ENCODE measurements at places on chromosomes 7 and 10.
A peak's percentile ranks its signal among the peaks of the same experiment; 100 is the strongest.

DNA sequence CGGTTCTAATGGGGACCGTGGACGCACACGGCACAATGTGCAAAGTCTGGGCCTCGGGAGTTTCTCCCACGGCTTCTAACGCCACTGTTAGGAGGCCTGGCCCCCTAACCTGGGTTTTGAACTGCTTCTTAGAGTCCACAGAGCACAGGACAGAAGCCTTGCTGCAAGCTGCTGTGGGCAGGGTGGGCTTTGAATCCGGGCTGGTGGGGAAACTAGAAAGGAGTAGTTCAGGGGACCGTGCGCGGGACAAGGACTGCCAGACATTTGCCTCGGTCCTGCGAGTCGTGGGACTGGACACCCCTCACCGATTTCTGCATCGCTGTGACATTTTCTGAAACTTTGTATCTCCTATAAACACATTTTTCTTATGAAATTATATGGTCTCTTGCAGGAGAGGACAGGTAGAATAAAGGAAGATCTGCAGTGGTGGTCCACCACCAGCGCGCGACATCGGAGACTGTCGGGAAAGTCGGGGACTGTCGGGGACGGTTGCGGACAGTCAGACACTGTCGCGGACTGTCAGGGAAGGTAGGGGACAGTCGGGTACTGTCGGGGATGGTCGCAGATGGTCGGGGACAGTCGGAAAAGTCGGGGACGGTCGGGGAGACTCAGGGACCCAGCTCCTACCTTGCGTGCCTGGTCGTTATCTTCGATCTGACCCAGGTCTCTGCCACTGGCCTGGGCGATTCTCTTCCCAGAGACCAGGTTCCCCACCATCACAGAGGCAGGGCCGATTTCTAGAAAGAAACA is 222.1 kb downstream of the ZMYND11 start:
- DNase-seq, result no peak

GRCh38 chr10:95400787-95401186 is 110.0 kb upstream of the PDLIM1 start:
- DNase-seq, result no peak

DNA sequence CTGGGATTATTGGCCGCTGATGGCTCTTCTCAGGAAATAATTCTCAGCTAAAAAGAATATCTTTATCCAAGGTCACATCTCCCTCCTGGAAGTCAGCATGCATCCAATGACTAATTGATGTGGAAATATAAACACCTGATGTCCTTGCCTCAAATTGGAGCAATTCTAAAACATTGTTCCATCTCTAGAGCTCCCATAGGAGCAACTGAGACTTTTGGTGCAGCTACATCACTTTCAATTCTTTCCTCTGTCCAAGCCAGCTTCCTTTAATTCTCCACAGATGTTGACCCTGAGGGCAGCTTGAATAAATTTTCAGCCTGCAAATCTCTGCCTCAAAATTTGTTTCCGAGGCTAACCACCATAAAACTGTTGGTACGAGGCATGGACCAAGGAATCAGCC is 43.9 kb upstream of the KCND2 start:
- no peak for DNase-seq

- no peak for DNase-seq
Observed at GRCh38 chr7:88155756-88156155, 64.1 kb downstream of the SRI start.

- DNase-seq, result peak; percentile 31
Observed at GRCh38 chr7:106681815-106682495, 21.0 kb upstream of the CCDC71L start.

DNA sequence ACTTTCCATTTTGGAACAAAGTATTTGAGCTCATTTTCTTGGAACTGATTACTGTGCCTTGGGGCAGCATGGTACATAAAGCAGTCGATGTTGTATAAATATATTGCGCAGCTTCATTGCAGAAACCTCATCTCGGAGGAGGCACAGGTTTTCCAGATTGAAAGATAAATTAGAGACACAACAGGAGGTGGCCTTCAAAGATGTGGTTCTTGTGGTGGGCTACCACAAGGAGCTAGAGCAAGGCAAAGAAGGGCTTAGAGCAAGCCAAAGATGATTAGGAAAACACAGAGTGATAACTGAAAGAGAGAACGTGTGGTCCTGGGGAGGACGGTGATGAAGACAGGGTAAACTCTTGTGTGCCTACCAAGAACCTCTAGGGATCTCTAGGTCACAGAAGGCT is 169.1 kb upstream of the TNS3 start:
- DNase-seq, result no peak

GRCh38 chr7:130553398-130554029 is 61.6 kb downstream of the MEST start:
- no peak for DNase-seq

- no peak for DNase-seq
Observed at GRCh38 chr10:132110713-132111112, 45.0 kb downstream of the JAKMIP3 start.

DNA sequence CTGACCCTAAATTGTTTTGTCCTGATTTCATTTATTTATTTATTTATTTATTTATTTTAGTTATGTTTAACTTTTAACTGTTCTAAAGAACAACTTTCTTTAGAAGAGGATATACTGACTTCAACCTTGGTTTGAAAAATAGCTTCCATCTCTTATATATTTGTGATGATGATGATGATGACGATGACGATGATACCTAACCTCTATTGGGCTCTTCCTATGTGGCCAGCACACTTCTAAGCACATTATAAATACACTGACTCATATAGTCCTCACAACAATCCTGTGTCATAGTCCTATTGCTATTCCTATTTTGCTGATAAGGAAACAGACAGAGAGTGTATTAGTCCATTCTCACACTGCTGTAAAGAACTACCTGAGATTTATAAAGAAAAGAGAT is 162.9 kb upstream of the KIAA1217 start:
- DNase-seq, result no peak

- peak; percentile 49 for DNase-seq
Observed at GRCh38 chr7:23383225-23383624, 84.1 kb downstream of the MALSU1 start.

- no peak for DNase-seq
Observed at GRCh38 chr10:79132681-79133381, 64.1 kb downstream of the ZMIZ1 start.

DNA sequence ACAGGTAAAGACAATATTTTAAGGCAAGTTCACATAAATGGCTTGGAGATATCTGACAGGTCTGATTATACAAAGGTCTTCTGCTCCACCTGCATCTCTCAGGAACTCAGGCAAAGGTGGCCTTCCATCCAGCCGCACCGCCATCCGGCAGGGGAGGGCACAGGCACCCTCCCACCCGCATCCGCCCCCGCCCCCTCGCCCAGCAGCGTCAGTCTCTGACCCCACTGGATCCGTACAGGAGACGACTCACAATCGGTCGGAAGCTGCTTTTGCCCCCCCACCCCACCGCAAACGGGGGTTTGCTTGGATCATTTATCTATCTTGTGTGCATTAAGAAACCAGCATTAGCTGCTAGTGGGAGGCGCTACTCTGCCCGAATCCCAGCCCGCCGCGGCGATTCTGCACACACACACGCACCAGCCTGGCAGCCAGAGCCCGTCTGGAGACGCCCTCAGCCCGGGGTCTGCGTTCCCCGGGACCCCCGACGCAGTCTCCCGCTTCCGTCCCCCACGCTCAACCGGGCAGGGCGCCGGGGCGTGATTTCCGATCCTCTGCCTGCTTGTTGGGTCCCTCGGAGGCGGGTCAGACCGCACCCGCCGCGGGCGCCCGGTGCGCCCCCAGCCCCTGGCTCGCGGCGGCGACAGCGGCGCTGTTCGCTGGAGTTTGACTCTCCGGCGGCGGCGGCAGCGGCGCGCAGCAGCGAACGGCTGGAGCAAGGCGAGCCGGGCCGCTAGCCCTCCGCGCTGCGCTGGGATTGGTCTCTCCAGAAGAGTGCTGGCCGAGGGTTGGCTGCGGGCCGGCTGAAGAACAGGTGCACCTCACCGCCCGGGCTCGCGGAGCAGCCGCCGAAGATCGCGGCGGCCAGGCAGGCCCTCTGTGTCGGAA is 820 bp upstream of the NRG3 start:
- DNase-seq, result peak; percentile 23

DNA sequence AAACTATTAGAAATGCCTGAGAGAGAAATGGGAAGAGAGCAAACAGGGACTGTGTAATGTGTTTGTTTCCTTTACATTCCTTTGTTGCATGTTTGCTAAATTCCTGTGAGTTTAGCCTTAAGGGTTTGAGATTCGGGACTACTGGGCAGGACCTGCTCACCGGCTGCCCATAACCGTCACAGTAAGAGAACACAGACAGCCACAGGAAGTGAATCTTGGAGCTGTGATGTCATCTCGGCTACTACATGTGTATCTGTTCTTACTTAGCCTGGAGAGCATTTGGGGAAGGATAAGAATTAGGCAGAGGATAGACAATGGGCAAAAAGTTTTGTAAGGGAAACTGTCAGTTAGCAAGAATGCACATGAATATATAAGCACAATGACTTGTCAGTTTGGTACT is 485.1 kb upstream of the KLF6 start:
- peak; percentile 58 for DNase-seq

DNA sequence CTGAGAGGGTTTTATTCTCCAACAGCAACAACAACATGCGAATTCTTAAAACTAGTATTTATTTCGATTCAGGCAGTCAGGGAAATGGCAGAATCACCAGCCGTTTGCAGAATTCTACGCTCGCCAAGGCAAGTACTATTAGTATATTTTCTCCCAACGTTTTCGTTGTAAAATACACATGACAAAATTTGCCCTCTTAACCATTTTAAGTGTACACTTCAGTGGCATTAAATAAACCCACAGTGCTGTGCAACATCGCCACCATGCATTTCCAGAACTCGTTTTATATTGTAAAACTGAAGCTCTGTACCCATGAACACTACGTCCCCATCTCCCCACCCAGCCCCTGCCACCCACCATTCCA is 10.8 kb downstream of the EN2 start:
- DNase-seq, result no peak

DNA sequence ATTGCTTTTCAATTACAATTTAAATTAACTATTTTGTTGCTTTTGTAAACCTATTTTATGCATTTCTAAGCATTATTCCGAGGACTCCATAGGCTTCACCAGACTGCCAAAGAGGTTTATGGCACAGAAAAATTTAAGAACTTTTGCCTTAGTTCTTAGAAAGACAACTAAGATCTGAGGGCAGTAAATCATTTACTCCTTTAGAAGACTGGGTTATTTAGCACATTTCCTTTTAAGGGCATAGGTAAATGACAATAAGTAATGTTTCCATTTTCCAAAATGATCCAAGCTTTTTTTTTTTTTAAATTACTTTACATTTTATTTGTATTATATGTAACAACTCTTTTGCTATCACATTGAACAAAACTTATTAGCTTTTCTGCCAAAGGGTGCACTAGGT is 15.0 kb upstream of the STEAP4 start:
- no peak for DNase-seq

DNA sequence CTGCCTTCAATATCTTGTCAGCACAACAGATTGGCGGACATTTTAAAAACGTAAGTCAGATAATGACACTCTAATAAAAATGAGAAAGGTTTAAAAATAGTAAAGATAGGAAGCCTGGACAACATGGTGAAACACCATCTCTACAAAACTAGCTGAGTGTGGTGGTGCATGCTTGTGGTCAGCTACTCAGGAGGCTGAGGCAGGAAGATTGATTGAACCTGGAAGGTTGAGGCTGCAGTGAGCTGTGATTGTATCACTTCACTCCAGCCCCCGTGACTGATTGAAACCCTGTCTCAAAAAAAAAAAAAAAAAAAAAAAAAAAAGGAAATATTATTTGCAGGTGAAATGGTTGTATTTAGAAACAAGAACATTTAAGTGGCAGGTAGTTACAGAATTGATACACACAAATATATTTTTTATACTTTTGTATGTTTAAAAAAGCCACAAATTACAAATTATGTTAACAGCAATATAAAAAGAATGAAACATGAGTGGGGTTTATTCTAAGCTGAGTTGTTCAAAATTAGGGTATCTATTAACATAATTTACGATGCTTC is 141.9 kb downstream of the ADK start:
- peak; percentile 81 for DNase-seq

GRCh38 chr10:132132421-132132841 is 54.3 kb upstream of the DPYSL4 start:
- no peak for DNase-seq

DNA sequence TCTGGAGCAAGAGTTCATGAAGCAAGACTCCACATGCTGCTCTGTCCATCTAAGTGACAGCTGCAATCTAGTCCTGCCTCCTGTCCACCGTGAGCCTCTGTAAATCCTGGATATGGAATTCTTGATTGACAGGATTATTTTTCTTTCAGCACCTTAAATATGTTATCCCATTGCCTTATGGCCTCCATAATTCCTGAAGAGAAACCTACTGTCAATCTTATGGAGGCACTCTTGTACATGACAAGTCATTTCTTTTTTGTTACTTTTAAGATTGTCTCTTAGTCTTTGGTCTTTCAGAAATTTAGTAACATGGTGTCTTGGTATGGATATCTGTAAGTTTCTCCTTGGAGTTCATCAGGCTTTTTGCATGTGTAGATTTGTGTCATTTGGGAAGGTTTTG is 82.8 kb downstream of the NPSR1 start:
- DNase-seq, result no peak

DNA sequence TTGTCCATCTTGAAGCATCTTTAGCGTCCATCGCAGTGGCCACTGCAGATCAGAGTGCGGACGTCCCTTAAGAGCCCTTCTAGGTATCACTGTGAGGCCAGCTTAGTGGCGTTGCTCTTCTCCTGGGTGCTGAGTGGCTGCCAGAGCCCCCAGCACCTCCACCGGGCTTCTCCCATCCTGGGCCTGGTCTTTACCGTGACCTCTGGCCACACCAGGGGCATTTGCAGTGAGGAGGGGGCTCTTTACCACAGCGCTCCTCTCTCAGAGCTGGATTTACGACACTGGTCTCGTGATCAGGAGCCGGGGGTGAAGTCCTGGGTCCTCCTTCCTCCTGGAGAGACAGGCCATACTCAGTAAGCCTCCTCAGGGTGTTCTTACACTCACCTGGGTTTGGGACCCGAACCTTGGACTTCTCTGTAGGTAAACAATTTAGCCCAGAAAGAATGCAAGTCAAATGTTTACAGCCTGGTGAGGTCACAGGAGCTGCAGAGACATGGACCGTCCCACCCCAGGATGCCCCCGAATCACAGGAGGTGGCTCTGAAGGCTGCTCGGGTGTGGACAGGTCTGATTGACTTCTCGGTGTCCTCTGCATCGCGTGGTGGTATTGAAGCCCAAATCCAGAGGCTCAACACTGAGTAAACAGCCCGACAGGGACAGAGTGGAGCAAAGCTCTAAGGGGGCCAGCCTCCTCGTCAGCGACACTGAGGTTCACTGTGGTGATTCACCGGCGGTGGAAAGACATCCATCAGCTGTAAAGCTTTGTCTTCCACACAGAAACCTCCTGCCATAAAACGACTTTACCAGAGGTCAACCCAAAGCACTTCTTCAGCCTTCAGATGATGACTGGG is 33.0 kb downstream of the JAKMIP3 start:
- no peak for DNase-seq

DNA sequence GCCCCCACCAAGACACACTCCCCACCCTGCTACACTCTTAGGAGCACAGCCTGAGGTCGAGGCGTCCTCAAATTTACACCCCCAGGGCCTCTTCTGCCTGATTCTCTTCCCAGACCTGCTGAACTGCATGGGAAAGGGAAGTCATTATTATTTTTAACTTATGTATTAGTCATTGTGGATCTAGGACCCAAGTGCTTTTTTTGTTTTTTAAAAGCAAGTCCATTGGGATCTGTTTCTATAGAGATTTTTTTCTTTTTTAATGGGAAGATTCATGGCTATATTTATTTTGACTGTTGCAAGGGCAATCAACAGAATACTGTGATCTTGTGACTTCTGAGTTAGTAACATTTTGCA is 203.8 kb downstream of the ZMYND11 start:
- DNase-seq, result peak; percentile 17
